GM04503 (cell line): ENCODE measurements at places on chromosomes 4 and X.

DNA sequence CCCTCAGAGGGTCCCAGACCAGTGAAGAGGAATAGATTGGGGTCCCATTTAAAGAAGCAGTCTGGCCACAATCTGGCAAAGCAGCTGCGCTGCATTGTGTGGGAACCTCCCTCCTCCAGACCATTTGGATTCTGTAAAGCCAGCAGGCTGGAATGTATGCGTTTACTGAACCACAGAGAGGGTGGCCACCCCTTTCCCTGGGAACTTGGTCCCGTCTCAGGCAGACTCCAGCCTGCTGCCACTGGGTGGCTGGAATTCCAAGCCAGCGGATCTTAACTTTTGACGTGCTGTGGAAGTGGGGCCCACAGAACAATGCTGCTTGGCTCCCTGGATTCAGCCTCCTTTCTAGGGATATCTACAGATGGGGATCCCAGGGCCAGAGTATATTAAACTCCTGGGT lies 307.2 kb downstream of the DACH2 start:
- no peak for DNase-seq

DNA sequence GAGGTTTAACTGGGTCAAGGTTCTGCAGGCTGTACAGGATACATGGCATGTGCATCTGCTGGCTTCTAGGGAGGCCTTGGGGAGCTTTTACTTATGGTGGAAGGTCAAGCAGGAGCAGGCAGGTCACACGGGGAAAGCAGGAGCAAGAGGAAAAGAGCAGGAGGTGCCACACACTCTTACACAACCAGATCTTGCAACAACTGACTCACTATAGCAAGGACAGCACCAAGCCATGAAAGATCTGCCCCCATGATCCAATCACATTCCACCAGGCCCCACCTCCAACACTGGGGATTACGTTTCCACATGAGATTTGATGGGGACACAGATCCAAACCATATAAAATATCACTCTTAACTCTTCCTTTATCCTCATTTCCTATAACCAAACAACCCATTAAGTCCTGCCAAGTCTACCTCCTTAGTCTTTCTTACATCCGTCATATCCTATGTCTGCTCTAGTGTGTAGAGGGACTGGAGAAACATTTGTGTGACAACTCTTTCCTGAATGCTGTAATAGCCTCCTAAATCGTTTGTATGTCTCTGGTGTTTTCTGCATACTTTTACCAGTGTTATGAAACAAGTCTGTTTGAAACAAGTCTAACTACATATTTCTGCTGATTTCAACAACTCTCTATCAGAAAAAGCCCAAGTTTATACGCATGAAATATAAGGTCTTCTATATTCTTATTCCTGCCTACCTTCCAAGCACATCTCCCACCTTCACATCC lies 8.3 kb upstream of the RAP2C start:
- DNase-seq: no peak

DNA sequence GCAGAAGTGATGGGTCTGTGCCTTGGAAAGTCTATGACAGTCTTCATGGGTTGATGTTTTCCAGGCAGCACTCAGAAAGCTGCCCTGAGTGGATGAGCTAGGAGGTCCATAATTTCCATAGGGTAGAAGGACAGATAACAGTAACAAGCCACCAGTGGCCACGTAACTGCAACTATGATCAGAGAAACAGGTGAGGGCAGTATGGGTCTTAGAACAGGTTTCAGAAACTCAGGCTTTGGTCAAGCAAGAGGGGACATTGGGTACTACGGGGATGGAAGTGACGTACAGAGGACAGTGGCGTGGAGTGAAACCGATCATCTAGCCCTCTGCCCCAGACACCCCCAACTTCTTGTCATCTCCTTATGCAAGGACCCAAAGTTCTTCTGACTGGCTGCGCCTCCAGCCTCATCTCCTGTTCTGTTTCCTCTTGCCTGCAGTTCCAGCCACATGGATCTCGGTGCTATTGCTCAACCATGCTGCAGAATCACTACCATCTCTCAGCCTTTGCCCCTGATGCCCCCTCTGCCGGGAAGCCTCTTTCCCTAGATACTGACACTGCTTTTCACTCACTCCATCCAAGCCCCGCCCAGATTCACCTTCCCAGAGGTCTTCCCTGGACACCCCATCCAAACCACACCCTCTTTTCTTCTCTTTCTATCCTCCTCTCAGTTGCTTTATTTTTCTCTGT lies 123.4 kb downstream of the MFAP3L start:
- no peak for DNase-seq

DNA sequence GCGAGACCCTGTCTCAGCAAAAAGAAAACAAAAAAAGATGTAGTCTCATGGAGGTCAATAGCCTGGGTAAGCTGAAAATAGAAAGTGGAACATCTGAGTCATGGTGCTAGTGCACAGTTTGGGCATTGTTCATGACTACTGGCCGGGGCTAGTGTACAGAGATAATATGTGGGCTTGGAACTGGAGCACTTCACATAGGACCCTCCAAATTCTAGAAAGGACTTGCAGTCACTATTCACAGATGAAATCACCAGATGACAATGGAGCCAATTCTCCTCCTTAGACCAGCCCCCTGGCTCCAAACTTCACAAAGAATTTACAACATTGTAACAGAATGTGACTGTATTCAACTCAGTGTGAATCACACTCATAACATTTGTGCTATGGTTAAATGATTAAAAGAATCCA lies 367.8 kb upstream of the SLC7A11 start:
- peak; percentile 52 for DNase-seq

GRCh38 chrX:136781180-136781797 lies 557 bp upstream of the ARHGEF6 start:
- DNase-seq: no peak

DNA sequence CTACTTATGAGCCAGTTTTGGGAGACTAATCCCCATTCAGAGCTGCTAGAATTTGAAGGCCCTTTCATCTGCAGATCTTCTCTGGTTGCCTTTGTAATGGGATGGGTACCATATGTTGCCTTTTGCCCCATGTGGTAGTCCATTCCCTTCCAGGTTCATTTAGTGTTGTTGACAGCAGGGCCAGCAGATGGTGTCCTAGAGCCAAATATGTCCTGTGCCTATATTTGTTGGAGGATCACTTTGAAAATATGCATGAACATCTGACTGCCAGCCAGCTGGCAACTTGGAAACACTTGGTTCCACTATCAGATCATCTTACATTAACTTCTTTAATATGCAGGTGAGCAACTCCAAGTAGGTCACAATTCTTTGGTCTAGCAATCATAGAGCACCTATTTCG lies 30.4 kb downstream of the CFAP299 start:
- peak; percentile 34 for DNase-seq

GRCh38 chr4:157616741-157617472 lies 396.4 kb downstream of the GRIA2 start:
- DNase-seq: no peak

DNA sequence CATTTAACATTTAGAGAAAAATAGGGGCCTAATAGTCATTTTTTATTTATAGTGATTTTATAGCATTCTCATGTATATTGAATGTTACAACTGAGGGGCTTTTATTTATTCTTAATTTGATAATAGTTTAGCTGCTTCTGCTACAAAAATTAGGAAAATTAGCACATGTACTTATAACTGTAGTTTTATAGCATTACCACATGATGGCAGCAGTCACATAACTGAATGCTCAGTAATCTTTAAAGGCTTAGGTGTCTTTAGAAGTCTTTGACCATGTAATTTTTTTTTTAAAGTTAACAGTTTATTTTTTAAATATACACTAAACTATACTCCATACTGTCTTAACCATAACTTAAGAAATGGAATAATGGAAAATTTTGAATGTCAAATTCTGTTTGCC lies 136.6 kb downstream of the STAG2 start:
- peak; percentile 7 for DNase-seq

DNA sequence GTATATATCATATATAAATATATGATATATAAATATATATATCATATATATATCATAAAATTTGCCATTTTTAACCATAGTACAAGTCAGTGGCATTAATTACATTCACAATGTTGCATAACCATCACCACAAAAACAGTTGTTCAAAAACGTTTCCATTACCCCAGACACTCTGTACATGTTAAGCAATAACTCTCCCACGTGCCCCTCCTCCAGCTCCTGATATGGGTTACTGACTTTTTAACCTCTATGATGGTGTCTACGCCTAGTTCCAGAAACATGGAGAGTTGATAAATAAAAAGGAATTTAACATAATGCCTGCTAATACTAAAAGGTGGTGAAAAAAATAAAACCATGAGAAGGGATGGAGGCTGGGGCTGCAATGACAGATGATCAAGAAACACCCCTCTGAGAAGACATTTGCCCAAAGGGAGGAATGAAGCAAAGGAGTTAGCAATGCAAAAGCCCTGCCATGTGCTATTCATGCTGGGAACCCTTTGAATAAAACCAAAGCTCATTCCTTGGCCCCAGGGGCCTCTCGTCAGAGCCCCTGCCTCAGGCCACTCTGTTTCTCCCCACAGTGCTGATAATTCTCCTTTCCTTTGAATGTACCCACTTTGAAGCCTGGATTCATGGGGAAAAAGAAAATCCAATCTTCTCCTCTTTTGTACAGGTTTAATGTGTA lies 144.3 kb downstream of the NWD2 start:
- no peak for DNase-seq

DNA sequence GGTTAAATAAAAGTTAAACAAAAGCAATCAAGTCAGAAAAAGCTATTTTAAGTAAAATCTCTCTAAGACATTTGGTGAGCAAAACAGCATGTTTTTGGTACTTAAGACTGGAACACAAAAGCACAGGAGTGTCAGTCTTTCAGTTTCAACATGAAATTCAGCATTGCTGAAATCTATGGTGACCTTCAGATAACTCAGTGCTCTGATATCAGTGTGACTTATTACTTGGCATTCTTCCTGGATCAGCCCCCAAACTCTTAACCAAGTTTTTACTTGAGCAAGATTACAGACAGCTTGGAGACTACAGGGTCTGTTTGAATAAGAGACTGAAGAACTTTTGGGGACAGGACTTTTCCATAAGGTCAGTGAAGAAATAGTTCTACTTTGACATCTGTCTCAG lies 437.2 kb downstream of the RAPGEF2 start:
- no peak for DNase-seq

- DNase-seq: no peak
These were observed 7.3 kb upstream of the DAPP1 start for GRCh38 chr4:99809326-99809725.

DNA sequence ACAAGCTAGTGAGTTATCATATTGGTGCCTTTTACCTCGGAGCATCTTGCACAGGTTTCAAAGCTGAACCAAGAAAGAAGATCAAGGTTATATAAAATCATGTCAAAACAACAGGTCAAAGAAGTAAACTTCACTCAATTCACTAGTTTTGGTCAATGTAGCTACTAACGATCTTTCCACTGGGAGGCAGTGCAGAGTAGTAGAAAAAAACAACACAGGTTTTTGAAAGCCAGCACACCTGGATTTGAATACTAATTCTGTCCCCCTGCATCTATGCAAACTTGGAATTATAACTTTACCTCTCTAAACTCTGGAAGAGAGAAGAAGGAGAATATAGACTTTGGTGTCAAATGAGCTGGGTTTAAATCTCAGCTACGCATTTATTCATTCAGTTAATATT lies 266.1 kb downstream of the GRIA3 start:
- DNase-seq: no peak

DNA sequence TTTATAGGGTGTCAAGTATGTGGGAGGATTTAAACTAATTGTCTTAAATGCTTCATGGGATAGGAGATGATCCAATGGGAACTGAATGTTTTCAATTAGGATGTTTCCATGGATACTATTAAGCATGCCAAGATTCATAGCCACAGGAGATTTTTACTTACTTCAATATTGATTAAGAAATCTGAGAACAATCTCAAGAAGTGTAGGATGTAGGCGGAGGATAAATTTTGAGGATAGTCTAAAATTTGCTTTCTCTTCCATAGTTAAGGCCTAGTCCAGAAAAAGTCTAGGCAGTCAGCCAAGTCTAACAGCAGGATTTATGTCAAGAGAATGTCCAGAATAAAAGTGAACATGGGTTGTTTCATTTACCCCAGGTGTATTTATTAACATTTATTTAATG lies 32.8 kb downstream of the REPS2 start:
- DNase-seq: no peak

GRCh38 chr4:101103381-101104142 lies 243.8 kb downstream of the PPP3CA start:
- DNase-seq: no peak

GRCh38 chrX:101287402-101287801 lies 3.7 kb downstream of the TAF7L start:
- DNase-seq: peak; percentile 11

DNA sequence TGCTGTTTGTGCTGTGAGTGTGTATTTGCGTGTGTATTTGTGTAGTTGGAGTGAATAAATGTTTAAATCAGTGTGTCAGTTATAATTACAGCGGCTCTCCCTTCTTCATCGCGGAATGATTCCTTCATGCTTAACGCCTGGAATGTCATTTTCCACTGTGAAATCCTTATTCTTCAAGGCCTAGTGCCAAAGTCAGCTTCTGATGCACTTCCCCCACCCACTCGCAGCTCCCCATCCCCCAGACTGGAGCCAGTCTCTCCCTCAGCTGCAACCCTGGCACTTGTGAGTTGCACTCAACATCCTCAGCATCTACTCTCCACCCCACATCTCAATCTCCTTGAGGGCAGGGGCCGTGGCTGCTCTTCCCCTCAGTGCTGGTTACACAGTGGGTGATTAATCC lies 583.0 kb downstream of the BCOR start:
- no peak for DNase-seq

DNA sequence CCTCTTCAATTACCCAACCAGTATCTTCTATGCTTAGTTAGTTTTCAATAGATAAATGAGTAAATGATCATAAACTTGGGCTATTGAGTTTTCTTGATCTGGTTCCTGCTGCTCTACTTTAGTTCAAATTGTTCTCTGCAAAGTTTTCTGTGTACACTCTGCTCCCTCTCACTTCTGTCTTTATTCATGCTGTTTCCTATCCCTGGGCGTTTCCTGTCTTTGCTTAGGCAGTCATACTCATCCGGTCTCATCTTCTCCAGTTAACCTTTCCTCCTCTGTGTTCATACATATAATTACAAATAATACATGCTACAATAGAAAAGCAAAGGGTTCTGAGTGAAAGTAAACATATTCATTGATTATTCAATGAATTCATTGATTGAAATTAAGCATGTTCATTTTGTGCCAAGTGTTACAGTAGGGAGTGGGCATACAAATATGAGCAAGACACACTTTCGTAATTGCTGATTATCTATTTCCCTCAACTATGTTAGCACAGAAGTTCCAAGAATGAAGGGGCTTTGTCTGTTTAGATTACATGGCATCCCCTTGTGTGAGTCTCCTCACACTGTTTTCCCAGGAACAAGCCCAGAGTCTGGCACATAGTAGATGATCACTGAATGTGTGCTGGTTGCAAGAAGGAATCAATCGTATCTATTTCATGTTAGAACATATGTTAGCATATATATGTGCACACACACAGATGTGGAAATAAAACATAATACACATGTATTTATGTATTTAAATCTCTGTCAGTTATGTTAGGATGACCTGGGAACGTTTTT lies 1.1 kb downstream of the RAB39B start:
- no peak for DNase-seq

- no peak for DNase-seq
These were observed 8.4 kb downstream of the MSL3 start for GRCh38 chrX:11766487-11766886.

DNA sequence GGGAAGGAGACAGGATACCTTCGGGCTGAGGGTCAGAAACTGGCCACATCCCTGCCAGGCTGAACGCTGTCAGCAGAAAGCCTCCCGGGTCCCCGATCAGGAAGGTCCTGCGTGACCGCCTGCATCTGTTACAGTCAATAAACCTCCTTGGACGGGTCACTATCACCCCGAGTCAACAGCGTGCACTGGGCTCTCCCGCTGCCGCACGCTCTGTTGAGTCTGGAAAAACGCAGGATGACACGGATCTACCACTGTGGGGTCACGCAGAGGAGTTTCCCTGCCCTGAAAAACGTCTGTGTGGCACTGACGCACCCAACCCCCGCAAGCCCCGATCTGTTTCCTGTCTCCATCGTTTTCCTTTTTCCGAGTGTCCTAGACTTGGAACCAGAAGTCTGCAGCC lies 12.1 kb downstream of the PPP2R3B start:
- no peak for DNase-seq
